ENCODE measurements at places on chromosomes 2 and 18. TPM values are rescaled to one million over a fixed set of nuclear protein-coding genes. Genes with fewer than 3 reads are reported as not detected.

- peak; percentile 89 for DNase-seq
Observed at GRCh38 chr2:42493468-42494354, at the start of gene KCNG3. TSS of gene KCNG3 (minus strand) at chr2:42493982. CDS start at chr2:42493501, 481 bp downstream.

- DNase-seq: no peak
Observed at GRCh38 chr2:28054916-28055315, 164.4 kb downstream of the BABAM2 start.

BARD1 gene
- 14.5 TPM for total RNA-seq

DNA sequence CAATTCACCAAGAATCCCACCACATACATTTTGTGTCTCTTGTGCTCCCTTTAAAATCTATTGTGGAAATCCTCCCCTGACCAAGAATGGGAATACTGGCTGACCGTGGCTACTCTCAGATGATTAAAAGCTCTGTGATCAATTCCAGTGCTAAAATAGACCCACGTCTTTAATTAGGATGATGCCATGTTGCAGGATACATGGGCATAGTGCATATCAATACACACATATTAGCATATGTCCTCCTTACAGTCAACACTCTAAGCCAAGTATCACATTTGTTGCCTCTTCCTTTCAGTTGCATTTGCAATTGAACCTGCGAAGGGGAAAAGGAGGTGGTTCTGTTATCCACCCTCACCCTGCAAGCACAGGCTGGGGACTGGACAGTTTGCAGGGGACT lies 41.8 kb downstream of the SPP2 start:
- no peak for DNase-seq

COL4A3 gene
- 0.72 TPM for total RNA-seq

DNA sequence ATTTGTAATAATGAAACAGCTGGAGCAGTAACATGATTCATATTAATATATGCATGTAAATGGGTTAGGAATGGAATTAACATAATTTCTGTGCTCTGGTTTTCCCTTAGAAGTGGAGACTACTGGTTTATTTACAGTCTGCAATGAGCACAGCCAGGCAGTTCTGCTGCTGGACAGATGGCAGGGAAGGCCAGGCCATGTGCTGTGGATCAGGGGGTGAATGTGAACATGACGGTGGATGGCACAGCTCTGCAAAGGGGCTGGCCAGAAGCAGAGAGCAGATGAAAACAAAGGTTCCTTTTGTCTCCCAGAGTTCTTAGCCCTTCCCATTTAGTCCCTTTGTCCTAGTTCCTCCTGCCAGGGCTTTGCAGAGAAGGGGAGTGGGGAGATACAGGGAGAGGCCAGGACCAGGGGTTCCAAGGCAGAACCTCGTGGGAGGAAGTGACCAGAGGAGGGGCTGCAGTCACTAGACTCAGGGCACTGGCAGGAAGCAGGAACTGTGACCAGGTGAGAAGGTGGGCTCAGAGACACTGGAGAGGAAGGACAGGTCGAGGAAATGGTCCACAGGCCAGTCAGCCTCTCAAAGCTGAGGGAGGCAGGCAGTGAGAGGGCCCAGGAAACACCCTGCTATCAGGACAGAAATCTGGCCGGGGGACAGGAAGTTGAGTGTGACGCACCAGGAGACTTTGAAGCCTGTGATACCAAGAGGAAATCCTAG lies 112.9 kb upstream of the ATP8B1 start:
- DNase-seq: no peak

GRCh38 chr2:37389989-37390765 lies 45.7 kb downstream of the QPCT start:
- peak; percentile 77 for DNase-seq

GRCh38 chr2:97671526-97671925 lies 2.0 kb downstream of the C2orf92 start:
- DNase-seq: no peak

C1QL2 gene
- total RNA-seq: 4.9 TPM

DNA sequence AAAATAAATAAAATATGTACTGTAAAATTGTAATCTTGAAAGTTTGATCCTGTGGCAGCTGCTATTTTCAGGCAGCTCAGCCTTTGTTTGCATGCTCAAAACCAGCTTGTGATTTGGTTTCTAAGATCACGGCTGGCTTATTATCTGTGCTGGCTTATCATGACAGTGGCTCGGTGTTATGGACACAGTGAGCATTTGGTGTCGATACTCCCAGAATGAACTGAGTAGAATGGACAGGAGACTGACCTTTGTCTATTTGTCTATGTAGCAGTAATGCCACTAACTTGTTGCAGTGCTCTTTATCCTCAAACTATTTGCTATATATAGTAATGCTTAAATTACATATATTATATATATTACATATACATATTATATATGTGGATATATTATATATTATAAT lies 58.8 kb downstream of the NEDD4L start:
- DNase-seq: no peak

DNA sequence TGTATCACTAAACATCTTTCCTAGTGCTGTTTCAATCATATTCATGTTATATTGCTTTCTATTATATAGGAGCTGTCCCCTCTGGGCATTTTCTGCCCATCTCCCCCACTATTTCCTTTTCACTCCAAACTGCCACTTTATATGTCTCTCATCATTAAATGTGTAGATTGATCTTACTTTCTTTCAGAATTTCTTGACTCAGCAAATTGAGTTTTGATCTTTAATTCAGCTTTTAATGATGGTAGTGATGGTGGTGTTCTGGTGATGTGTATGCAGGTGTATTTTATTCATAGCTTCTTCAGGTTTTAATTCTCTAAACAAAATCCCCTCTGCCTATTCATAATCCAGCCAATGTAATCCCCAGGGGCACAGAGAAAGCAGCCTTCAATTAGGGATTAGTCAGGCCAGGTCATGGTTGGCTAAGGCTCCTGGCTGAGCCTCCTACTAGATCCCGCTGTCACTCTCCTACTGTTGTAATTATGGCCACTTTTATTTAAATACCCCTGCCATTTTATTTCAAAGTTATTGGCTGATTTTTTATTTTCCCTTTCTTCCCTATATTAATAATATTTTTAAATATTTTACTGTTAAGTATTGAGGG lies 325.4 kb downstream of the SPAG16 start:
- DNase-seq: no peak

DNA sequence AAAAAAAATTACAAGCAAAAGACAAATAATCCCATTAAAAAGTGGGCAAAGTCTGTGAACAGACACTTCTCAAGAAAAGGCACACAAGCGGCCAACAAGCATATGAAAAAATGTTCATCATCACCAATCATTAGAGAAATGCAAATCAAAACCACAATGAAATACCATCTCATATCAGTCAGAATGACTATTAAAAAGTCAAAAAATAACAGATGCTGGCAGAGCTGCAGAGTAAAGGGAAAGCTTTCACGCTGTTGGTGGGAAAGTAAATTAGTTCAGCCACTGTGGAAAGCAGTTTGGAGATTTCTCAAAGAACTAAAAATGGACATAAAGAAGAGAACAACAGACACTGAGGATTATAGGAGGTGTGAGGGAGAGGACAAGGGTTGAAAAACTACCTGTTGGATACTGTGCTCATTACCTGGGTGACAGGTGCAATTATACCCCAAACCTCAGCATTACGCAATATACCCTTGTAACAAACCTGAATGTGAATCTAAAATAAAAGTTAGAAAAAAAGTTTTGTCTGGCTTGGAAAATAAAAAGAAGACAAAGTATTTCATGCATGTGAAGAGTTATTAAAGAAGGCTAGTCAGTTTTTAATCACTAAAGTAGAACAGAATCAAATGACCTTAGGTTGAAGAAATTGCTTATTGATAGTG lies 8.7 kb upstream of the ACSL3 start:
- DNase-seq: no peak

SCN3A gene
- total RNA-seq: 13.2 TPM
